ENCODE measurements at places on chromosomes 5 and 9.
A peak's percentile ranks its signal among the peaks of the same experiment; 100 is the strongest.

- DNase-seq, result no peak
Measured at GRCh38 chr5:41973887-41974286, 48.8 kb downstream of the FBXO4 start.

DNA sequence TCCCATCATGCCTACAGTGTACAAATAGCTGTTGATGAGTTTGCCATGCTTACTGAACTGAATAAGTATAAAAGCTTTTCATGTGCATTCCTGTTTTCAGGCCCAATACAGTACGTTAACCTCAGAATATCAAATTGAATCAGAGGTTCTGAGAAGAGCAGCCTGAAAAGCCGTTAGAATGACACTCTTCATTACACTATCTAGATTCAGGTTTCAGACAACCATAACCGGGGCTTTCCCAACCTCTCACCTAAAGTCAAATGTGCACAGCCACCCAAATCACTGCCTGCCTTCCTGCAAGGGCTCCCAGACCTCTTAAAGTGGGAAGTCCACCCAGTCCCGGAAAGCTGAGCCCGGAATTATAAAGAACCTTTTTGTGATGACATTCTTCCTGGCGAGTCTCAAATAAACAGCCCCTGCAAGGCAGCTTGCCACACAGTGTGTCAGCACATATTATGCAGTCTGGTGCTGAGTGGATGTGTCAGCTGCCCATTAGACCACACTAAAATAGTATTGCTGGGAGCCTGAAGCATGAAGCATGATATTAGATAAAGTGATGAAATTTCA is 245.8 kb downstream of the TLE4 start:
- DNase-seq, result no peak

- DNase-seq, result no peak
Measured at GRCh38 chr9:100848726-100849125, 179.8 kb upstream of the PLPPR1 start.

- no peak for DNase-seq
Measured at GRCh38 chr9:68797116-68797515, 92.1 kb downstream of the PIP5K1B start.

DNA sequence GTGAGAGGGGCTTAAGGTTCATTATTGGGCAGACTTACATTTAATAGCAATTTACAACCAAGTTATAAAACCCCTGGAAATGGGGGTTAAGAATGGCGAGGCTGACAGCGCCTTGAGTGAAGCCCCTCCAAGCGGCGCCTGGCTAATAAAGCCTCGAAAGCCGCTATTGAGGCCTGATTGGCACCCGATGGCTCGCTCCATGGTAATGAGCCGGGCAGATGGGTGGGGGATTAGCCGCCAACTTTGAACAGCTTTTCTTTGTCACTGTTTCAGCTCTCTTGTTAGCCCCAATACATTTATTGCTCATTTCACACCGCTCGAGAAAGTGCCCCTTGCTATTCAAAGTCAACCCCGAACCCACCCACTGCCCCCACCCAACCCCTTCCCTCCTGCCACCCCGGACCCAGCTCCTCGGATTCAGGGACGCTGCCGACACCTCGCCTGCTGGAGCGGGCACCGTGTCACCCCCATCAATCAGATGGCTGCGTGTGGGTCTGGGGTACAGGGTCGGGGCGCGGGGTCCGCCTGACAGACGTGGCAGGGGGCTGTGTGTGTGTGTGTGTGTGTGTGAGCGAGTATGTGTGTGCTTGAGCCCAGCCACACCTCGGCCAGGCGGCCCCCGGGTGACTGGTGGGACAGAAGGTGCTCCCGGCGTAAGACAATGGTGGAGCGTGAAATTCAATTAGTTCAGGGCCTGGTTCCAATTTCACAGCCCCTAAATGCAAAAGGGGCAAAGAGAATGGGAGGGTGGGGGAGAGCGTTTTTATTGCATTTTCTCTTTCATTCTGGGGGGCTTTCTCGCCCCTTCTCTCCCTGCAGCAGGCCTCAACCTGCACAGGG is 34.2 kb downstream of the ASS1 start:
- no peak for DNase-seq

GRCh38 chr5:151684690-151685361 is 1.9 kb downstream of the SPARC start:
- DNase-seq, result no peak

- no peak for DNase-seq
Measured at GRCh38 chr5:124963236-124963919, 216.9 kb upstream of the ZNF608 start.

DNA sequence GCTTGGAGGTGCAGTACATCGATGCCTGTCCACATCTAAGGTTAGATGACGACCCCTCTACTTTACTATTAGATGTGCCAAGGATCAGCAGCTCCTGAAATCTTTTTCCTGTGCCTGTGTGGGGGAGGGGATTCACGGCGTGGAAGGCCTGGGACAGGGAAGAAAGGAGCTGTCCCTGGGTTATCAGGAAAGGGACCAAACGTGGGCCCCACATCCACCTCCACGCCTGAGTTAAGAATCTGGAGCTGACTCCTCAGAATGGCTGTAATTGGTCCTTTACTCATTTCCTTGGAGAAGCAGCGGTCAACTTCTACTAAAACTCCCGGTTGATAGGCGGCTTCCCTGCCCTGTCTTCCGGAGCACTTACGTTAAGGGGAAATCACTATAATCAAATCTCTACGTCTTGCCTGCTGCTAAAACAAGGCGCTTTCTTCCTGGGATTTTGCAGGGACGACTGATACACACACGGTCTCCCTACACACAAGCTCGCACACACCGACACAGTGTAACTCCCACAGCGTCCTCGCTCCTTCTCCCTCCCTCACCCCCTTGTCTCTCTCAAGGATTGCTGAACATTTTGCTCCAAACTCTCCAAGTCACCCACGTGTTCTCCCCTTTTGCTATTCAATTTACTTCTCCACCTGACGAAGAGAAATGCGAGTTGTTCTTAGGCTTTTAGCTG is 1.4 kb downstream of the PDE4D start:
- DNase-seq, result no peak

- DNase-seq, result no peak
Measured at GRCh38 chr5:68838157-68838718, 255.6 kb upstream of the SLC30A5 start.

GRCh38 chr9:8812888-8813287 is 1013.3 kb upstream of the DMAC1 start:
- no peak for DNase-seq

- no peak for DNase-seq
Measured at GRCh38 chr5:141876628-141877355, 1.4 kb downstream of the PCDH1 start.

GRCh38 chr5:30994902-30995301 is 198.6 kb upstream of the CDH6 start:
- DNase-seq, result no peak

DNA sequence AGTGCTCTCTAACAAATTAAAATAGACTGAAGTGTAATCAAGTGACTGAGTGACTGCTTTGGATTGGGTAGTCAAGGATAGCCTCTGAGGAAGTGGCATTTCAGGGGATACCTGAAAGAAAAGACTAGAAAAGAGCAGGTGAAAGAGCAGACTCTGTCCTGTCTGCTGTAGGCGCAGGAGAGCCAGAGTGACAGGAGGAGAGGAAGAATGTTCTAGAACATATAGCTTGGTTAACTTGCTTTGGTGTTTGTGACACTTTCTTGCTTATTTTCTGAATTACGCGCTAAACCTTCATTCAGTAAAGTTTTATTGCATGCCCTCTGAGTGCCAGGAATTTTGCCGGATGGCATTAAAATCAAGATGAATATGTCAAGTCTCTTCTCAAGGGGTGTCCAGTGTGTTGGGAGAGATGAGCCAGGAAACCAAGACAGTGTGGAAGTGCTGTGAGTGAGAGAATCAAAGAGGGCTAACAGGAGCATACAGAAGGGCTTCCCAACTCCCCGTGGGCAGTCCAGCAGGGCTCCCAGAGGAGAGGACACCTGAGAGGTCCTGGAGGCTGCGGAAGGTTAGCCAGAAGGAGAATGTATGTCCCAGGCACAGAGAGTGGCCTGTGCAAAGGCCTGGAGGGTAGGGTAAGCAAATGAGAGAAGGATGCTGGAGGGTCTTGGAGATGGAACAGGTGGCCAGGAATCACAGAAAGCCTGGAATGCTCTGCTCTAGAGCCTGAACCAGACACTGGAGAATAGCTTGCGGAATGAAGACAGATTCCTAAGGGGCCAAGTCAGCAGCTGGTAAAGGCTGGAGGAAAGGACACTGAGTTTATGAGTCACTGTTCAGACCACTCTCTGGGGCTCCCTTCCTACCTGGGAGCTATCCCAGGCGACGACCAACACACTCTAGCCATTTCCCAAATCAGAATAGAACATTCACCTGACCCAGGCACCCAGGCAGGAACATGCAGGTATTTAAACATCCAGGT is 59.3 kb downstream of the SLC22A5 start:
- DNase-seq, result no peak

DNA sequence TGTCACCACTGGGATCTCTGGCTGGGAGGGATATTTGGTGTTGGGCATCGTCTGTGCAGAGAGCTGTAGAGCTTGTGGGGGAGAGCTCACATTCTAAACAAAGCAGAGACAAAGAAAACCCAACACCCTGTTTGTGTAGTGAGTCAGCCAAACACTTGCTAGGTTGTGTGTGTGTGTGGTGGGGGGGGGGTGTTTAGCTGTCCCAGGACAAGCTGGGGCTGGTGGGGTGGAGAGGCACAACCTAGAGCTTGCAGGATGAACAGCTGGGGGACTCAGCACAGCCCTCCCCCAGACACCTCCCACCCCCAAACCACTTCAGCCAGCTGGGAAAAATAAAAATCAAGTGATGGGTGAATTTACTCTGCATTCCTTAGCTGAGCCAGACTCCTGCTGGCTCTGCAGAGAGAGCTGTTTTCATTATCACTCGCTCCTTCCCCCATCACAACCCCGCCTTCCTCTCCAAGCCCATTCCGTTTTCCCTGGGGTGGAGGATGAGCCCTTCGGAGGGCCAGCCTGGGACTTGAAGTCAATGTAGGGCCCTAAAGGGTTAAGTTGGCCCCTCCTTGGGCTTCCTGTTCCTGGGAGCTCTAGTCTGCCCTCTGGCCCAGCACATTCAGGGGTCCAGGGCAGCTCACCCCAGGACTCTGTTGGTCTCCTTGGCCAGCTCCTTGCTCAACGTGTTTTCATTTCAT is 2.6 kb downstream of the OLFML2A start:
- no peak for DNase-seq

GRCh38 chr5:120817044-120817985 is 353.2 kb downstream of the PRR16 start:
- no peak for DNase-seq

- DNase-seq, result no peak
Measured at GRCh38 chr5:167546270-167546669, 745.2 kb upstream of the WWC1 start.

DNA sequence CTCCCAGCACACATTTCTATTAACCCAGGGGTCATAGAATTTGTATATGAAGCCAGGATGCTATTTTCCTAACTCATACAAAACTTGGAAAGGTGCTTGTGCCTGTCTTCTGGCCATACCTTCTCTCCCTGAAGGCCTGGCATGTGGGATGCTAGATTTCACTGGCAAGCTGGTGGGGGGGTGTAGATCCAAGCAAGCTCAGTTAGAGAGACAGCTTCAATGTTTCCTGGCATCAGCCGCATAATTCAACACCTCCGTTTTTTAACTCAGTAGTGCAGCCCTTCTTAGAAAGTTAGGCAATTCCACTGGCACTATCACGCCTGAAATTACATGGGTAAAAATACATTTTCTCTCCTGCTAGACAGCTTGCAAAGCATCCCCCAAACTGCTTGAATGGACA is 51.8 kb downstream of the MEGF10 start:
- no peak for DNase-seq

DNA sequence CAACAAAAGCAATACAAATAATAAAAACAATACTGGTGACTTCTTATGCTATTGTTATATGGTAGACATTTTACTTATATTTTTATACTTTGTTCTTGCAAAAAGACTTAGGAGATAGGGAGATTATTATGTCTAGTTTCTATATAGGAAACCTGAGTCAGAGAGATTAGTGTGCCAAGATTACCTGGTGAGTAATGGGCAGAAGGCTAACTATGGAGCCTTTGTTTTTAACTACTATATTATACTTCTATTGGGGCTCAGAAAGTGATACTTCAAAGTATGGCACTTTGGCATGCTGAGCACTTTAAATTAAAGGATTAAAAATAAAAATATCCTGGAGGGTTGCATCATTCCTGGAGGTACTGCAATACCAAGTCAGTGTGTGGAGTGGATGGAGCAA is 117.5 kb upstream of the CLINT1 start:
- no peak for DNase-seq

GRCh38 chr9:7613931-7614330 is 185.6 kb downstream of the DMAC1 start:
- no peak for DNase-seq

- no peak for DNase-seq
Measured at GRCh38 chr9:118882684-118883083, 486.6 kb downstream of the BRINP1 start.

- DNase-seq, result no peak
Measured at GRCh38 chr9:805151-805550, 36.3 kb upstream of the DMRT1 start.

DNA sequence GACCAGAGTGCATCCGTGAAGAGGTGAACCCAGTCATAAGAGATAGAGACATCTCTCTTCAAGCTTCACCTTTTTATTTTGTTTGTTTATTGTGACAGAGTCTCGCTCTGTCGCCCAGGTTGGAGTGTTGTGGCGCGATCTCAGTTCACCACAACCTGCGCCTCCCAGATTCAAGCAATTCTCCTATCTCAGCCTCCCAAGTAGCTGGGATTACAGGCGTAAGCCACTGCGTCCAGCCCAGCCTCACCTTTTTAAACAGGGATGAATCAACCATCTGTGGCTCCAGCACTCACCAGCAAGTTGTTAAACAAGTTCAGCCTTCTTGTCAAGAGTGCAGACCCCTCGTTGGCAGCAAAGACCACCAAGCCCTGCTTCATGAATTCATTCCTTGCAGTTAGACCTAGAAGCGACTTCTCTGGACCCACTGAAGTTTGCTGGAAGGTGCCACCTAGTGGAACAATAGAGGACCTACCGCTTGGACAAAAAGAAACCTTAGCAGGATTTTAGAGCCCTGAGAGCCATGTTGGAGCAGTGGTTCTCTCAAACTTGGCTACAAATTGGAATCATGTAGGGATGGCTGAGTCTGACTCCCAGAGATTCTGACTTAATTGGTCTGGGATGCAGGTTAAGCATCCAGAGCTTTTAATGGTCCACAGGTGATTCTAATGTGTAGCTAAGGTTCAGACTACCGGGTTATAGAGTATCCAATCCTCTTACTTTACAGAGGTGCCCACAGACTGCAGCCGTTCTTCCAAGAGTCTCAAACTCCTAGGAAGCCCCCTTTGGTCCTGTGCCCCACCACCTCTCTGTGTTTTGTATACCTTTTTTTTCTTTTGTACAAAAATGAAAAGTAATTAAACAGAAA is 10.5 kb upstream of the GALNT10 start:
- DNase-seq, result peak; percentile 18

Data from NCI-H1105 (cell line).